Thoracic aorta (tissue), 2 donors: ENCODE measurements at places on chromosomes 7 and 10.

- H3K4me3 ChIP-seq: no peak overlapping the region
- H3K27me3 ChIP-seq: no peaks in the 10 kb centered on the region
- DNase-seq: no peak
- no peaks in the 10 kb centered on the region for H3K4me1 ChIP-seq
Observed at GRCh38 chr10:67923551-67923950, 39.1 kb downstream of the SIRT1 start.

- H3K27me3 ChIP-seq: no peaks in the 10 kb centered on the region
- DNase-seq: no peak
- no peak overlapping the region for H3K27ac ChIP-seq
- H3K4me3 ChIP-seq: no peak overlapping the region
- no peaks in the 10 kb centered on the region for H3K4me1 ChIP-seq
- H3K36me3 ChIP-seq: no peaks in the 10 kb centered on the region
Observed at GRCh38 chr10:75417522-75417927, 13.9 kb upstream of the LRMDA start.

GRCh38 chr7:41336981-41337380 lies 365.9 kb downstream of the INHBA start:
- H3K27ac ChIP-seq: no peak overlapping the region
- no peaks in the 10 kb centered on the region for H3K4me1 ChIP-seq
- no peak overlapping the region for H3K4me3 ChIP-seq

DNA sequence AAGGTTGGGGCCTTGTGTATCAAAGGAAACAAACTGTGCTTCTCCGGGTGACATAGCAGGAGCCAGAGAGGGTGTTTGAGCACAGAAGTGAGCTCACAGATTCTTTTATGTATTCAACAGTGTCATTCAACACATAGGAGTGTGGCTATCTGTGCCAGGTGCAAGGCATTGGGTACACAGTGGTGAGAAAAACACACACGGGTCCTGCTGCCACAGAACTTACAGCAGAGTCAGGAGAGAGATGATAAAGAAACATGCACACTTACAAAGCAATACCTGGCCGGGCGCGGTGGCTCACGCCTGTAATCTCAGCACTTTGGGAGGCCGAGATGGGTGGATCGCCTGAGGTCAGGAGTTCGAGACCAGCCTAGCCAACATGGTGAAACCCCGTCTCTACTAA lies 16.3 kb upstream of the ECHDC3 start:
- H3K36me3 ChIP-seq: no peaks in the 10 kb centered on the region
- no peak overlapping the region for H3K27ac ChIP-seq
- DNase-seq: no peak
- H3K27me3 ChIP-seq: no peaks in the 10 kb centered on the region
- no peak overlapping the region for H3K4me3 ChIP-seq

- H3K4me1 ChIP-seq: no peaks in the 10 kb centered on the region
- H3K27me3 ChIP-seq: no peaks in the 10 kb centered on the region
- DNase-seq: no peak
Observed at GRCh38 chr7:74462707-74463100, 9.0 kb downstream of the GTF2IRD1 start.
